ENCODE measurements at places on chromosomes 7 and 10.

- DNase-seq: no peak
These were observed 52.0 kb downstream of the MMRN2 start for GRCh38 chr10:86905429-86905828.

DNA sequence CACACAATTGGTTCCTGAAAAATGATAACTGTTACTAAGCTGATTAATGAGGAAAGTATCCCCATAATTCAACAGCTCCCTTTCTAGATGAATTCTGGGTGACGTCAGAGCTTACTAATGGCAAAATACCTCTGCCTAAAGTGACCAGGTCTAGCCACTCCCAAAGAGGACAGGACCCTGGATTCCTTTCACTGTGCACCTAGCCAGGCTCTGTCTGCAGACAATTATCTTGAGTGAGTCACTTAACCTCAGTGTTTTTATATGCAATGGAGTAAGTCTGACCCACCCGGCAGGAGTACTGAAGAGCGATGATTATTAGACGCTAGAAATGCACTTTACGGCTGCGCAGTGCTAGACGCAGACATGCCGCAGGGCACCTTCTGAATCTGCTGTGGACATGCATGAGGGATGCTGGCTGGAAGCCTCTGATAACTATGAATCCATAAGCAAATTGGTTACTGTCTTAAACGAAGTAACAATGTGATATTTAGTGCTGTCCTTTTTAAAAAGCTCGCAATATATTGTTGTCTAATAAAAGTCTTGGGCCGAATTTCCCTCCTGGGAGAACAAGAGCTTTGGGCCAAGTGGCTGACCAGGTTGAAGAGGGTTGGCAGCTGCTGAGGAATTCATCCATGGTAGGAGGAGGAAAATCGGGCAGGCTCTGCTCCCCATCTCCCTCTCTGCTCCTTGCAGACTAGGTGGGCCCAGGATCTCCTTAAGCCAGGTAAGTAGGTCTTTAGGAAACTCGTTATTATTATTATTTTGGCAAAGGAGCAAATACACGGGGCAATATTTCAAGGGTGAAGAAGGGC lies 4.6 kb upstream of the INPP5A start:
- DNase-seq: no peak

- DNase-seq: no peak
These were observed 10.3 kb downstream of the TMEM229A start for GRCh38 chr7:124022551-124022950.

DNA sequence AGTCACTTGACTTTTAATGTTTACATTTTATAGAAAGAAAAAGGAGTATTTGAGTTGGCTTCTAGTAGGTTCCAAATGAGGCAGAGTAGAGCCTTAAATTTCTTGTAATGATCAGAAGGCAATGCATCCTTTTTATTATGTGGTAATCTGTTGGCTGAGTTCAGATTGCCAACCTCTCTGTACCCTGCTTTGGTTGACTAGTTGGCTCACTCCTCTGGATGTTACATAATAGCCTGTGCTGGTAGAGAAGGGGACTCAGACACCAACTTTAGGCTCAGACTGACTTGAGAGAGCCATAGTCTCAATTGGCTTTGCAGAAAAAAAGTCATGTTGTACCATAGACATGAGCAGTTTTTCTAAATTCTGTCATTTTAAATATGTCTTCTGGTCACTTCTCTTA lies 46.8 kb upstream of the GLCCI1 start:
- no peak for DNase-seq

GRCh38 chr10:64396105-64396708 lies 875.0 kb downstream of the REEP3 start:
- no peak for DNase-seq

DNA sequence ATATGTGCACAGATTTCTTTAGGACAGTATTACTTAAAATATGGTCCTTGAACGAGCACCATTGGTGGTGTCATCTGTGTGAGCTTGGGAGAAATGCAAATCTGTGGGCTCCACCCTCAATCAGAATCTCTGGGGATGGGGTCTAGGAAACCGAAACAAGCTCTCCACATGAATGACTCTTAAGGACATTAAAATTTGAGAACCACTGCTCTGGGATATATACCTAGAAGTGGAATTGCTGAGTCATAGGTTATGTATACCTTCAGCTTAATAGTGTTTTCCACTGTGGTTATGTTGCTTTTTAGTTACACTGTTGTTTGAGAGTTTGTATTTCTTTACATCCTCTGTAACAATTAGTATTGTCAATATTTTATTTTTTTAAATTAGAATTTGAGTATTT lies 24.0 kb downstream of the ZNRF2 start:
- no peak for DNase-seq

DNA sequence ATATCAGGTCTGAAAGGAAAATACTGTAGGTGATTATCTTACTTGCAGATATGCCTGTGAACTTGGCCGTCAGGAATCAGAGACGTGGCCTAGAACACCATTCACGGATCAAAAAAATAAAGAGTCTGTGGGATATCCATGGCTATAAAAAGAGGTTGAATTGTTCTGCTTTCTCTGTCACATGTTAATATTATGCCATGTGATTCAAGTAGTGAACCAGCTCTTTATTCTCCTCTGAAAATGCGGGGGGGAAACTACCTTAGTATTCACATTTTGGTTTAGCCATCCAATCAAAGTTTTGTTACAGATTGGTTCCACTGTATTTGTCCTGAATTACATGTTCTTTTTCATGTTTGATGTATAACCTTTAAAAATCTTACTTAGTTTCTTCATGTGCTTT lies 120.5 kb downstream of the CCNY start:
- DNase-seq: no peak

- no peak for DNase-seq
These were observed 39.2 kb downstream of the PAPOLB start for GRCh38 chr7:4822677-4823076.

GRCh38 chr7:159104188-159104920 lies 40.3 kb downstream of the VIPR2 start:
- DNase-seq: no peak

GRCh38 chr7:22607180-22607579 lies 107.2 kb upstream of the STEAP1B start:
- DNase-seq: no peak

- no peak for DNase-seq
These were observed 84.1 kb downstream of the CPXM2 start for GRCh38 chr10:123807444-123808035.

DNA sequence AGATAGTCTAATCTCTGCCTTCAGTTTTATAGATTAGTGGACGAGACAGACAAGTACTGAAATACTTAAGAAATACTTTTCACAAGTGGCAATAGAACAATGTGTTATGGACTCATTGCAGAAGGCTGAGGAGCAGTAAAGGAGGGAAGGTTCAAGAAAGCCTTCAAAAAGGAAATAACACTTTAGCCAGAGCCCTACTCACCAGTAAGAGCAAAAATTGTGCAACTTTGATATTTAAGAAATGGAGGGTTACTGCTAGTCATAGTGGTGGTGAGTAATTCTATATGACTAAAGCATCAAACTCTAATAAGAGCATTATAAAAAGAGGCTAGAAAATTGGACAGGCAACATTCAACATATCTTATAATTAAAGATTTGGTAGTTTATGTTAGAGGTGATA lies 28.8 kb downstream of the PTPN12 start:
- no peak for DNase-seq

GRCh38 chr7:122528879-122529481 lies 169.9 kb downstream of the RNF133 start:
- no peak for DNase-seq

DNA sequence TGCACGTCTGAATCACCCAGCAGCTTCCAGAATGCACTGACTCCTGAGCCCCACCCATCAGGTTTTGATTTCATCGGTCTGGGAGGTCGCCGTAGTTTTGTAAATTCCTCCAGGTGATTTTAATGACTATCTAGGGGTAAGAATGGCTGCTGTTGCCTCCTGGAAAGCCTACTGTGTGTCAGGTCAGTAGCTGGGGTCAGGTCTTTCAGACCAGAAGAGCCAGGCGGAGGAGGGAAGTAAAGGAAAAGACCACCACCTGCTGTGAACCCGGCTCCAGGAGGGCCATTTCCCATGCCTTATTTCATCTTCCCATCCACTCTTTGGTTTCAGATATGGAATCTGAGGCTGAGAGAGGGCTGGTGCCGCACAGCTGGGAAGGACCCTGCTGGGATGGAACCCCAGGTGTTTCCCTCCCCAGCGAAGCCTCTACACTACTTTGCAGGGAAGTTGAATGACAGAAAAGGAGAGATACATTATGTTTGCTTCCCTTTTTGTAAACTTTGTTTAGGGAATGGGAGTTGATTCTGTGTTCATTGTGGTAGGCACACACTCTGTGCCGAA lies 19.8 kb downstream of the ADAMTS14 start:
- no peak for DNase-seq

DNA sequence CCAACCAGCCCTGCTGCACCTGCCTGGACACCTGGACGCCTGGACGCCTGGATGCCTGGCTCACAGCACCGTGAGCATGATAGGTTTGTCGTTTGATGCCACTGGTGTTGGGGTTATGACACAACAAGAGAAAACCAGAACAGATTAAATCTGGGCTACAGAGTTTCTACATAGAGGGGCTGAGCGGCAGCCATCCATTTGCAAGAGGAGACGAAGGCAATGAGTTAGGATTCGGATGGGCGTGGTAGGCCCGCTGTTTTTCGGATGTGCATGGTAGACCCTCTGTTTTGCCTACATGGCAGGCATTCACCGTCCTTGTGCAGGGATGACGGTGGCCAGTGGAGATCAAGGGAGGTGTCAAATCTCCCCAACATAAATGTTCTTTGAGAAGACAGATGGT lies 121.5 kb upstream of the RNF32 start:
- DNase-seq: no peak

GRCh38 chr10:38007991-38008390 lies 2.5 kb upstream of the ZNF33A start:
- no peak for DNase-seq

DNA sequence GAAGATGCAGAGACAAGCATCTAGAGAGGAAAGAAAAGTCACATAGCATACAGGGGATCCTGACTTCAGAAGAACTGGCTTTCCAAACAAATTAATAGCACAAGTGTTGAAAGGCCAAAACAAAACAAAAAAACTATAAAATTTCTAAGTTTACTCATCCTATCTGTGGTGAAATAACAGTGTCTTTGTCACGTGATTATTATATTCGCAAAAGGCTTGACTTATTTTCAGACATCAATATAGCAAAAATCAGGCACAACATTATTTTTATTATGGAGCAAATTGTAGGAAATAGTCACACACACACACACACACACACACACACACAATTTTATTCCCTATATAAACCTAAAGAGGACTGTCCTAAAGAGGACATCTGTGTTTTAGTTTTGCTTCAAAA lies 272.3 kb downstream of the CNTNAP2 start:
- DNase-seq: no peak

GRCh38 chr7:158053183-158053915 lies 534.3 kb downstream of the PTPRN2 start:
- DNase-seq: no peak

- DNase-seq: no peak
These were observed 17.7 kb downstream of the LRRD1 start for GRCh38 chr7:92161271-92161670.

DNA sequence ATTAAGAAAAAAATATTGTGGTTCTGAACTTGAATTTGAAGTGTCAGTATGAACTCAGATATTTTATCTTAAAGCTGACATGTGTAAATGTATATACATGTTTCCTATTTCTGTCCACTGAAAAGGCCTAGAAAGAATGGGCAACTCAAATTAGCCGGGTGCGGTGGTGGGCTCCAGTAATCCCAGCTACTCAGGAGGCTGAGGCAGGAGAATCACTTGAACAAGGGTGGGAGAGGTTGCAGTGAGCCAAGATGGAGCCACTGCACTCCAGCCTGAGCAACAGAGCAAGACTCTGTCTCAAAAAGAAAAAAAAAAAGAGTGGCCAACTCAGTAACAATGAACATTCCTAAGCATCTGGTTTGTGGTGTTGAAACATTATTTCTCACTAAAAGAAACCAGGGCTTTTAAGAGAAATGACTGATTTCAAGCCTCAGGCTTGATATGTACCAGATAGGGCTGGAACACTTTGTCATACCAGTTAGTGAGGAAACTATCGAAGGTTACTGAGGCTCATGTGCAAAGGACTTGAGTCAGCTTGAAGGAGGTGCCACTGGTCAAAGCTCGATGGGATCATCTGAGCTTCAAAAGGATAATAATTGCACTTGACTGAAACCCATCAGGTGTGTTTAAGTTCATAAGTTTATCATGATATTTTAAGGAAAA lies 40.5 kb downstream of the AOAH start:
- DNase-seq: peak; percentile 37

DNA sequence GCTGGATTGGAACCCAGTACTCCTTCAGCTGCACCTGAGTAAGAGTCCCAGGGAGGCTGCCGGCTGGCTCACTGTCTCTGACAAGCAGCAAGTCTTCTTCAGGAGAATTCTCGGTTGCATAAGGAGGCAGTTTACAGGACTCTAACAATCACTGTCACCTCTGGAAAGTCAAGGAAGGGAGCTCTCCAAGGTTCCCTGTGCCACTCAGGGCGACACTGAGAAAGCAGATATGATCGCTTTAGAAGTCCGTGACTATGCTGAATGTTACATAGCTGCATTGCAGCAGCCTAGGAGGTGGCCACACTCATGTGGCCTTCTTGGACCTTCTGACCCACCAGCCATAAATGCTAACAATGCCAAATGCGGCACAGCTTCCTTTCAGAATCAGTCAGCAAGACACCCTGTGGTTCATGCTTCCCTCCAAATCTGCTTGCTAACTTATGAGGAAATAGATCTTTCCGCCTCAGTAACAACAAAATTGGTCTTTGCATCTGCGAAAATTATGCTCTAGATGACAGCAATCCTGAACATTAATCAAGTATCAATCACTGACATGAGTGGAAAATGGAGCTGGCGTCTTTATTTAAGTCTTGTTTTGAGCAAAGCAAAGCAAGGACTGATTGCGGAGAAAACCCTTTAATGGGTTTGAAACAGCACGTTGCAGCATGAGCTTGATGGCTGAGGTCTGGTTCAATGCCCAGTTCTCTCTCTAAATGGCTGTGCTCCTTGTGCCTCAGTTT lies 132.9 kb downstream of the ATXN7L1 start:
- no peak for DNase-seq

Measured in activated CD4-positive, alpha-beta T cell treated with anti-CD3 and anti-CD28 coated beads for 48 hours (primary cell).